ENCODE measurements at places on chromosomes 6 and 20. TPM values are rescaled to one million over a fixed set of nuclear protein-coding genes. Genes with fewer than 3 reads are reported as not detected.

Gene MYLIP
- 61.8 TPM for total RNA-seq

Gene RAB32
- 297 TPM for total RNA-seq

Gene BMP7
- 0.36 TPM for total RNA-seq

Gene SLC17A1
- total RNA-seq, result not detected

Gene NOTCH4
- 2.9 TPM for total RNA-seq

Gene TP53TG5
- total RNA-seq, result not detected

Gene WFDC10B
- total RNA-seq, result not detected

Gene TMEM200A
- total RNA-seq, result not detected

Gene PKIB
- total RNA-seq, result 20.7 TPM

Gene PRICKLE4
- total RNA-seq, result 0.73 TPM

Gene EPHA7
- total RNA-seq, result not detected

Gene PDE10A
- 315 TPM for total RNA-seq

Gene VGLL2
- not detected for total RNA-seq

Gene MYL9
- total RNA-seq, result 7.3 TPM

Gene OPRL1
- total RNA-seq, result 0.34 TPM

Gene TMEM239
- total RNA-seq, result 0.69 TPM

Gene NOX3
- total RNA-seq, result not detected

Gene KCNQ5
- total RNA-seq, result 16.0 TPM

Gene MPIG6B
- total RNA-seq, result not detected
